ENCODE measurements at places on chromosomes 13 and 19.
A peak's percentile ranks its signal among the peaks of the same experiment; 100 is the strongest.

- DNase-seq: peak; percentile 52
Measured at GRCh38 chr13:98576200-98576945, 534 bp downstream of the STK24 start.

- DNase-seq: no peak
Measured at GRCh38 chr13:104847922-104848321, 1687.5 kb downstream of the EFNB2 start.

DNA sequence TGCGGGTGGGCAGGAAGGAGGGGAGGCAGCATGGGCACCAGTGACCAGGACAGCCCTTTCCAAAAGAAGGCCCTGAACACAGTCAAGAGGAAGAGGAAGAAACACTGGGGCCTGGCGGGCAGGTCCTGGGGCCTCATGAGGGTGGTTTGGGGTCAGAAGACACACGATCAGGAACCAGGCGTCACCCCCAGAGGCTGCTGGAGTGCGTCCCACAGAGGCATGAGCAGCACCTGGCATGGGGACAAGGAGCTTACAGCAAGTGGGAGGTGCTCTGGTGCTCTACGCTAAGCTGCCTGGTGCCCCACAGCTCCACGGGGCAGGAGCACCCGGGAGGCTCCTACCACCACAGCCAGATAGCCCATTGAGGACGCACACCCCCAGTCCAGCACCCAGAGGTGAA lies 20.0 kb downstream of the ELL start:
- no peak for DNase-seq

GRCh38 chr13:92303428-92303827 lies 905.0 kb downstream of the GPC5 start:
- no peak for DNase-seq

- DNase-seq: no peak
Measured at GRCh38 chr13:21016487-21016886, 44.9 kb downstream of the LATS2 start.

GRCh38 chr19:51524666-51525264 lies 6.7 kb downstream of the SIGLEC6 start:
- no peak for DNase-seq

GRCh38 chr13:71137101-71137500 lies 729.9 kb downstream of the DACH1 start:
- DNase-seq: no peak

- no peak for DNase-seq
Measured at GRCh38 chr19:49440439-49441209, 703 bp downstream of the SLC17A7 start.

DNA sequence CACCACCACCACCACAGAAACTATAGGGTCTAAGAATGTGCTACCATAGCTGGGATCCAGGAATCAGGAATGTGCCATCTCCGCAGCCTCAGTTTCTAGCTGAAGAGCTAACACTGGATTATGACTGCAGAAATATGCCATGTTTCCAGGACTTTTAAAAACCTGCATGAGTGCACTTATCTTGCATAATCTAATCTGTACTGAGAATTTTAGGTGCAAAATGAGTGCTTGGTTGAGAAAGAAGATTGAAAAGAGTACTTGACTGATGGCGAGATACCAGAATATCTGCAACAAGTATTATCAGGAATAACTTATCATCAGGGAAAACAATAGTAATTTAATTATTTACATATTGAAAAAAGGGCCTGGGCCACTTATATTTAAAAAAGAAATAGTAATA lies 97.2 kb upstream of the FAM216B start:
- DNase-seq: no peak

- DNase-seq: no peak
Measured at GRCh38 chr13:105638426-105638825, 897.0 kb downstream of the EFNB2 start.

DNA sequence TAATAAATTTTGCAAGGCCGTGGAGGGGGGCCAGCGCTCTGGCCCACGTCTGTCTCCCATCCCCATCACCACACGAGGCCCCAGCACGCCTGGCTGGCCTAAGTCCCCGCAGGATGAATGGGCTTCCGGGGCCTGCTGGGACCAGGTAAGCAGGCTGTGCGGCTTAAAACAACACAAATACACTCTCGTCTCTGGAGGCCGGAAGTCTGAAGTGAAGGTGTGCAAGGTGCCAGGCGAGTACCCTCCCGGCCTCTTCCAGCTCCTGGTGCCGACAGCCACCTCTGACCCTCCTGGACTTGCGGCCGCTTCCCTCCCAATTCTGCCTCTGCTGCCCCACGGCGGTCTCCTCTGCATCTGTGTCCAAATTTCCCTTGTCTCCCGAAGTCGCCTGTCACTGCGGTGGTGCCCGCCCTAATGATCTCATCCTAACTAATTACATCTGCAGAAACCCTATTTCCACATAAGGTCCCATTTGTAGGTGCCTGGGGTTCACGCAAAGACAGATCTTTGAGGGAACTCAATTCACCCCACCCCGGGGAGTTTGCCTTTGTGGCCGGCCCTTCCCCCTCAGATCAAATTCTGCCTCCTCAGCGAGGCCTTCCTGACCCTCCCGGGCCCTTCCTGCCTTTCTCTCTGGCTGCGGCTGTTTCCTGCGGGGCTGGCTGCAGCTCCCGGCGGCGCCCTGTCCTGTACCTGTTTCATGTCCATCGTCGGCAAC lies 8.1 kb upstream of the PTBP1 start:
- DNase-seq: no peak

GRCh38 chr13:51643105-51643881 lies 59.0 kb downstream of the WDFY2 start:
- no peak for DNase-seq

DNA sequence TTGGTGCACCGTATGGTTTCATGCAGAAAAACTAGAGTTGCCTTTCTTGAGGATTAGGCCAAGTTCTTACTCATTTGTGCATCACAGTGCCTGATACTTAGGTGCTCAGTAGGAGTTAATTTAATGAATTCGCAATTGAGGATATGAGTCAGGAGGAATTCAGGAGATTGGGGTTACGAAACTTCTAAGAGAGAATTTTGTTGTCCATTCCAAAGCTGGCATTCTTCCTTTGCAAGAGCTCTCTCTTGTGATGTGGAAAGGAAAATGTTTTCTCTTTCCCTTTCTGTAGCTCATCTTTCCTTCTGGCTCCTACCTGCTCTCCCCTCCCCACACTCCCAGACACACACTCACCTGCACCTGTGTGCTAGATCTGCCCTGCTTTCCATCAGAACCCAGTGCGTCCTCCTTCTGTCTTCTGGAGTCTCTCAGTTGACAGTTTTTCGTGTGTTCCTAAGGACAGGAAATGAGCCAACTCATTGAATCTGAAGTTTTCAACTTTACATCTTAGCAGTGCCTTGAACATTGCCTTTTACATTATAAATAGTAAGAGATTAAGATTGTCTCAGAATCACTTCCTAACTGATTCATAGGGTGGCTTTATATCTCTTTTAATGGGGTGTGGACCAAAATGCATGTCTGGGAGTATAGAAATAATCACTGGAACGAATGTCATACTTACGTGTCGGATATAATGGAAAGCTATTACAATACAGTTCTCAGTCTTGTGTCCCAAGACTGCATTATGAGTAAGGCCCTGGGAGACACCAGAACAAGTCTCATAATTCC lies 19.7 kb upstream of the ERCC5 start:
- DNase-seq: no peak

DNA sequence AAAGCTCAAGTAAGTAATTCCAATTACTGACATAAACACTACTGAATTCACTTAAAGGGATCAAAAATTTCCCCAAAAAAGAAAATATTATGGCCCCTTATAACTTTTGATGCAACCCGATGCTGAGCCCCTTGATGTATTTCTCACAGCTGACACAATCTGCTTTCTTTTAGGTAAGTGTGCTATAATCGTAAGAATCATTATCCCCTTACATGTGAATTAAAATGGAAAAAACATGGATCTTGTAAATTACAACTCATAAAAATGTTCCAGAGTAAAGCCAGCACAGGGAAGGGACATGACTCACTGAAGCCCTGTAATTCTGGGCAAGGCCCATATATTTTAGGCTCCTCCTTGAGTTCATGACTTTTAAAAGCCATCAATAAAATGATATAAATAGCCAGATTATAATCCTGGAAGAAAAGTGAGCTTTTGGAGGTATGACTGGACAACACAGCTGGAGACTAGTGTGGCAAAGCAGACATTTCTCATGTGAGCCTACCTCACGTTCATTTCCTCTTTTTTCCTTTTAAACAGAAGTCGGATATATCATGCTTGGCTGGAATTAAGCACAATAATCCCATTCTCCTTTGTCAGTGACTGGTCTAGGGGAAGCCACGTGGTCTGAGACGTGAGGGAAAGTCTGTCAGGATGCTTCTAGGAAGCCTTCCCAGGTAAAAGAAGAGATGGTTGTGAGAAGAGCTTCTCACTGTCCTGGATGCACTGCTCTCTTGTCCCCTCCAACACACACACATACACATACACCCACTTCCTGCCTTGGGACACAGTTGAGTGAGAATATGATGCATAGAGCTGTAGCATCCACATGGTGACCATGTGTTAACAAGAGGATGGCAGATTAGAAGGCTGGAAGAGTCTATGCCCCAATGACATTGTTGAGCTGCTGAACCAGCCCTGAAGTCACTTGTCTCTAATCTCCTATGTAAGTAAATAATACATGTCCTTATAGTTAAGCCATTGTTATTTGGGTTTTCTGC lies 165.4 kb downstream of the RGCC start:
- DNase-seq: peak; percentile 2

DNA sequence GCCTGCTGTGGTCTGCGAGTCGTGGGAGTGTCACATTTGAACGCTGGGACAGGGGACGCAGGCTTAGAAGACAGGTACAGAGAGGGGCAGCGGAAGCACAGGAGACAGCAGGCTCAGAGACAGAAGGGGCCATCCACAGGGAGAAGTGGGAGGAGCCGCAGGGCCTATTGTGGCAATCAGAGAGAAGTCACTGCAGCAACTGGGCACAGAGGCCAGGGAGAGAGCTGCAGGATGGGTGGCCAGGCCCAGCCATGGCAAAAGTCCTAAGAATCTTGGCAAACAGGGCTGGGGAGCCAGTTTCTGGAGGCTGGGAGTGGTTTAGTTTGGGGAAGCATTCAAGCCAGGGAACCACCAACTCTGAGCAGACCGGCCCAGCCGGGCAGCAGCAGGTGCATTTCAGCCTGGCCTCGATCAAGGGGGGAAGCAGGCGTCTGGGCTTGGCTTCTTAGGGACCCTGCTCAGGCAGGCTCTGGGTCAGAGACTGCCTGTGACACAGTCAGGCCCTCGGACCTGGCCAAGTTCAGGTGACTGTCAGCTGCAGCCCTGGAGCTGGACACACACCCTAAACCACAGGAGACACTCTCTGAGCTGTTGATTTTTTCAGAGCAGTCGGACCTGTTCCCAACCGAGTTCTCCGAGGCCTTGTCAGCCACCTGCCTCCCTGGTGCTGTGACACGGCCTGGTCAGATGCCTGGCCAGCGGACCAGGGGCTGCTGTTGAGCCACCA lies 11.8 kb downstream of the SH3GL1 start:
- no peak for DNase-seq

DNA sequence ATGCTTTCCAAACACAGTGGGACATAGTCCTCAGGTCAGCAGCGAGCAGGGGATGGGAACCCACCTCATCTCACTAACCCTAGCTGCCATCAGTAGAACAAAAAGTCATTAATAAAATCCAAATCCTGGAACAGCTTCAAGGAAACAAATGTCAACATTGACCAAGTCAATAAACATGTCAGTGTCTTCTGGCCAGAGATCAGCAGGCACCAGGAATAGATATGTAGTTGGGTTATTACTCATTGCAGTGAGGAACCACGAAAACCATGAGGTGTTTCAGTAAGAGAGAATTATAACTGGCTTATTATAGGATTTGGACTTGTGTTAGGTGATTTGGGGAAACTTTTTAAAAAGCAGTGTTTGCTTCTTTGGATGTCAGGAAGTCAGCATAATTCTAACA lies 17.1 kb upstream of the CD33 start:
- DNase-seq: no peak

DNA sequence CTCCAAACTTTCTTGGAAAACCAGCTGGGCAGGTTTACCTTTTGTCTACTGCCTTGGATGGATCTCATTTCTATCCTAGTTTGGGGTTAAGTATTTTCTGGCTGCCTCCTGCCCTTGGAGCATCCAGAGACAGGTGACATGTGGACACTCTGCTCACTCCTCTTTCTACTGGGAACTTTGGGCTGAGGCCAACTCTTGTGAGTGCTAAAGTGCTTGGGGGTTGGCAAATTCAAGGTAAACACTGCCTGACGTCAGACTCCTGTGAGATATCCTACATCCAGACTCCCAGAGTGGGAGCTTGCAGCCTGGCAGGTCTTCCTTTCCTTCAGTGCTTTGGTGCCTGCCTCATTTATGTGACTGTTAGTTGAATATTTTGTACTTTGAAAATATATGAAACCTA lies 388.1 kb downstream of the KCNRG start:
- no peak for DNase-seq

- no peak for DNase-seq
Measured at GRCh38 chr13:41788552-41788951, 172.4 kb downstream of the VWA8 start.

- DNase-seq: no peak
Measured at GRCh38 chr19:307111-307531, 15.9 kb upstream of the PLPP2 start.

- DNase-seq: no peak
Measured at GRCh38 chr19:35392742-35393715, 22.2 kb downstream of the GPR42 start.

DNA sequence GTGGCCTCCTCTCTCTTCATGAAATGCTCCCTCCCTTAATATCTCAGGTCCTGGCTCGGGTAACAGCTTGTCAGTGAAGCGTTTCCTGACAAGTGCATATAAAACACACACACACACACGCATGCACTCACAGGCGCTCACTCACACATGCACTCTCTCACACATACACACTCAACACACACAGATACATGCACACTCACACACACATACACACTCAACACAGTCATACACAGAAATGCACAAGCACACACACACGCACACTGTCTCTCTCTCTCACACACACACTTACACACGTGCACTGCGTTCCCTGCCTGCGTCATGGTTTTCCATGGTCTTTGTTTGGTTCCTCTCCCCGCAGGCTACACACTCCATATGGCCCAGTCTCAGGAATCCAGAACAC lies 344.1 kb downstream of the UQCRFS1 start:
- DNase-seq: no peak

- no peak for DNase-seq
Measured at GRCh38 chr19:11151181-11151580, 4.4 kb downstream of the SPC24 start.

DNA sequence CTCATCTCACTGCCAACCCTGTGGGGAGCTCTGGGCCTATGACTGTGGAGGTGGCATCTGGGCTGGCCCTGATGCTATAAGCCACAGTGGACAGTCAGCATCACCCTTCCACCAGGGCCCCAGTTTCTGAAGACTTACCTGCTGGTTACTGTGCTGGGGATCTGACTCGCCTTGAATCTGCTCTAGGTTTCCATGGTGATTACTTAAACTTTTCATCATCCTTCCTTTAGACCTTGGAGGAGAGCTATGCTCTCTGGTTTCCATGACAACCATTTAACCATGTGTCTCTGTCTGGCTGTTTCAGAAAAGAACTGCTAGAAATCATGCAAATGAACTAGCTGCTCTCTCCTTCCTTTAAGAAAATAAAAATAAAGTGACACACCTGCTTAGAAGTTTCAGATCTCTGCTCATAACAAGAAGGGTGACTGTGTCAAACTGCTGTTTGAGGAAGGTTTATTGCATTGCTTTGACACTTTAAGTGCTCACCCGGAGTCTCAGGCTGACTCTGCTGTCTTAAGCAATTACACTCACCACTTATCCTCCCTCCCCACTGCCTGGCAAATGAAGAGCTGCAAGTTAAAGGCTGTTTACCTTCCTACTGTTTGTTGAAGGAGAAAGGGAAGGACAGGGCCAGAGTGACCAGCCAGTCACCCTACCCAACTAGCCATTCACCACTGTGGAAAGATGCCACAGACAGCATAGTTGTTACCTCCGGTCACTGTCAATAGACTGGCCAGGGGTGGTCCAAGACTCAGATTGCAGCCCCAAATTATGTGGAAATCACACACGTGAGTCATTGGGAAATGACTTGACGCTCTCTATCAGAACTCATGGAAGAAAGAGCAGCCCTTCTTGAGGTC lies 87.6 kb downstream of the HSPH1 start:
- DNase-seq: no peak

All from naive B cell (primary cell).